ENCODE measurements at places on chromosomes 1 and 21.

- DNase-seq, result no peak
Measured at GRCh38 chr1:77459881-77460280, 178.1 kb downstream of the AK5 start.

GRCh38 chr1:32474954-32475353, 10.1 kb downstream of the ZBTB8B start:
- no peak for DNase-seq

- DNase-seq, result no peak
Measured at GRCh38 chr1:82995951-82996350, 1003.0 kb downstream of the TTLL7 start.

- peak; percentile 65 for DNase-seq
Measured at GRCh38 chr1:40818264-40818961, 34.8 kb downstream of the KCNQ4 start.

DNA sequence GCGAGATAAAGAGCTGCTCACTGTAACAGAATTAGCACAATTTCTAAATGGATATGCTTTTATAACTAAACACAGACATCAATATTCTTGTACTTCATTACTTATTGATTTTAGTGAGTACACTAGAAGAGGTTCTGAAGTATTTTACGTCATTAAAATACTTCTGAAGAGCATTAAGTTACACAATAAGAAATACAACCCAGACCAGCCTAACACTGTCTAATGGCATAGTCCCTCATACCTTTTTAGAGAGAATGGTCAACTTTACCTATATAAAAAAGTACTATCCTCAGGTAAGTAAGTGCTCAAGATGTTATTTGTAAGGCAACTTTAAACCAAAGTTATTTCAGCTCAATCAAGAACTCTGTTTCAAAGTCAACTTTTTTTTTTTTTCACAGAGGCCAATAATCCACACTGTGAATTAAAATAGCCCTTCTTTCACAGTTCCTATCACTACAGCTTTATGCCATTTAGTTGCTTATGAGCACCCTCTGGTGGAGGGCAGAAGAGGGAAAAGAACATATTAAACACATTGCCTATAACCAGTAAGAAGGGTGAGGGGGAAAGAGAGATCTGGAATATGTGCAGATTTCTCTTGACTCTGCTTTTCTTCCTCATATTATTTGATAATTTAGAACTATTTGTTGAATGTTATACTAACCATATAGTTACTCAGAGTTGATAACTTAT, 182.1 kb upstream of the DMRTA2 start:
- DNase-seq, result no peak

DNA sequence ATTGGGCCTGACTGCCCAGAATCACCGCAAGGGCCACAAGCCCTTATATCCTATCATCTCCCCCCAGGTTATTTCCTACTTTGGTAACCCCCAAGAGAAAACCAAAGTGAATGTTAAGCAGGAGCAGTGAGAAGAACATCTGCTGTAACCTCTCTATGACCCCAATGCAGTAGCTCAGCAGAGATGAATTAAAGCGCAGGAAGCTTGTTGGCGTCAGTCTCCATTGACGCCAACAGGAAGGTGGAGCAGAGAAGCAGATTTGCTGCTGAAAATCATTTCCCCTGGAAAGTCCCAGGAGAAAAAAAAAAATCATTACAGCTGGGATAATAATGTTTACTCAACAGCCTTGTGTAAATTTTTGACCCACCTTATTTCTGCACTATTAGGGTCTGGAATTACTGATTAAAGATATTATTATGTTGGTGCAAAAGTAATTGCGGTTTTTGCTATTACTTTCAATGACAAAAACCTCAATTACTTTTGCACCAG, 33.2 kb upstream of the FAM163A start:
- DNase-seq, result no peak

DNA sequence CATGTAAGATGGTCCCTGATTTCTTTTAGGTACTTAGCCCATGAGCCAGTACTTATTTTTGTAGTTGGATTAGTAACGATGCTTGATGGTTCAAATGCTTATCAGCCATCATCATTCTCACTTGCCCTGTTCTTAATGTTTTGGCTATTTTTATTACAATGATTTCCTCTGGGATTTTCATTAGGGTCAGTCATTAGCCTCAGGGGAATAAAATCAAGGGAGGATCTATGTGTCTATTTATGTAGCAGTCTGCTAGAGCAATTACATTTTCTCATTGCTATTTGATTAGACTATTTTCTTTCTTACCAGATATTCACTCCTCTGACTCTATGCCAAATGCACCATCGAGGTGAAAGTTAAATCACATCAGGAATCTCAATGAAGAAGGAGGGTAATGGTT, 10.9 kb upstream of the CCT8 start:
- no peak for DNase-seq

GRCh38 chr1:231626951-231627614, 493 bp downstream of the DISC1 start:
- DNase-seq, result no peak

DNA sequence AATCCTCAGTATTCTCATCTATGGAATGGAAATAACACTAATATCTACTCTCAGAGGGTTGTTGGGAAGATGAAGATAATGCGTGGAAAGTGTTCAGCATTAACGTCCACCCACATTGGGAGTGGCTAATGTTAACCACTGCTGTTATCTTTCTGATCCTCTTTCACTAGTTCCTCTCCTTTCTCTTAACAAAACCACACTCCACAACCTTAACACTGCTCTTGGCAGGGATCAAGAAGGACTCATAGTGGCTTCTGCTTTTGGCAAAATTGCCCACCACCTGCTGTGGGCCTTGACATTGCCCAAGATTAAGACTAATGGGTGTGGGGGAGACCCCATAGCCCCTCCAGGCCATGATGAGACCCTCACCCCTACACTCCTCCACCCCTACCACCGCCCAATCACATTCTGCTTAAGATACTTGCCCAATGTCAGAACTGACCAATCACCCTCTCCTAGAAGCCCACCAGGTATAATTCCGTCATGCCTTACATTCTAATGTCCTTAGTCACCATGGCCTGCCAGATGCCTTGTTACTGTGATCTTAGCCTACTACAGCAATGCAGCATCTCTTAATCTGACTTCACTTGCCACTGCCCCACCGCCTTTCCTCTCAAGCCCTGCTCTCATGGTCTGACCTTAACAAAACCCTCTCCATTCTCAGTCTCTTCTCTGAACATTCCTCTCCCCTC, 27.1 kb downstream of the DHCR24 start:
- DNase-seq, result no peak

DNA sequence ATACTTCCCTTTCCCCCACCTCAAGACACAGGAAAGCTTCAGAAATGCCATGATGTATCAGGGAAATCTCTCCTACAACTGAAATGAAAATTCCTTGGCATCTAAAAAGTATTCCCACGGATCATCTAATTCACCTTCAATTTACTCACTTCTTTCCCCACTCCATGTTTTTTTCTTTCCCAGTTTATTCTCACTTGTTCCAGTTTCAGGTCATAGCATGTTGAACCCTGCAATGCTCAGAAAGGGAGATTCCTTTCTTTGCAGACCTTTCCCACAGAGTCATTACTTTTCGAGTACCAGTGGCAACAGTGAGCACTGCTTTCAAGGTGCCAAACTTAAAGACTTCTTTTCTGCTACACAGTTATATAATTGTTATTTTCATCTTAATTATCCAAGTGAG, 305.0 kb downstream of the VAV3 start:
- DNase-seq, result no peak

GRCh38 chr1:112458756-112459155, 50.0 kb upstream of the WNT2B start:
- no peak for DNase-seq

GRCh38 chr1:112044745-112045144, 55.3 kb upstream of the KCND3 start:
- DNase-seq, result no peak

DNA sequence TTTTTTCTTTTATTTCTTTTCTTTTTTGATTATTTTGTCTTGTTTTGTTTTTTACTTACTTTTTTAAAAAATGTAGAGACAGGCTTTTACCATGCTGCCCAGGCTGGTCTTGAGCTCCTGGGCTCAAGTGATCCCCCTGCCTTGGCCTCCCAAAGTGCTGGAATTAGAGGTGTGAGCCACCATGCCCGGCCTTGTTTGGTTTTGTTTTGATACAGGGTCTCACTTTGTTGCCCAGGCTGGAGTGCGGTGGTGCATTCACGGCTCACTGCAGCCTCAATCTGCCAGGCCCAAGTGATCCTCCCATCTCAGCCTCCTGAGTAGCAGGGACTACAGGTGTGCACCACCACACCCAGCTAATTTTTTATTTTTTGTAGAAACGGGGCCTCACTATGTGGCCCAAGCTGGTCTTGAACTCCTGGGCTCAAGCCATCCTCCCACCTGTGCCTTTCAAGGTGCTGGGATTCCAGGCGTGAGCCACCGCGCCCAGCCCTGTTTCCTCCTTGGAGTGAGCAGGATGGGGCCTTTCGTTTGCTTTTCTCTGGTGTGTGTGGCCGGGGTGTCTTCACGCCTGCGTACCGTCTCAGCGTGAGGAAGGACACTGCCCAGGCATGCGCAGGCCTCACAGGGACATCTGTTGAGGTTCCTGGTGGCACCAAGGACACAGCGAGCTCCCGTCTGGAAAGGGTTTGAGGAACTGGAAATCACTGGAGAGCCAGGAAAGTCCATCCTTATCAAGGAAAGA, 15.5 kb downstream of the SLC45A1 start:
- no peak for DNase-seq

GRCh38 chr1:30335389-30335996, 387.9 kb downstream of the MATN1 start:
- DNase-seq, result no peak

- DNase-seq, result no peak
Measured at GRCh38 chr1:92797297-92797696, 12.4 kb upstream of the EVI5 start.

- peak; percentile 17 for DNase-seq
Measured at GRCh38 chr21:17454315-17455027, 58.4 kb upstream of the CXADR start.

GRCh38 chr21:32641710-32642698, 29.8 kb upstream of the CFAP298 start:
- no peak for DNase-seq

- DNase-seq, result no peak
Measured at GRCh38 chr1:17596186-17596585, 56.7 kb downstream of the ARHGEF10L start.

DNA sequence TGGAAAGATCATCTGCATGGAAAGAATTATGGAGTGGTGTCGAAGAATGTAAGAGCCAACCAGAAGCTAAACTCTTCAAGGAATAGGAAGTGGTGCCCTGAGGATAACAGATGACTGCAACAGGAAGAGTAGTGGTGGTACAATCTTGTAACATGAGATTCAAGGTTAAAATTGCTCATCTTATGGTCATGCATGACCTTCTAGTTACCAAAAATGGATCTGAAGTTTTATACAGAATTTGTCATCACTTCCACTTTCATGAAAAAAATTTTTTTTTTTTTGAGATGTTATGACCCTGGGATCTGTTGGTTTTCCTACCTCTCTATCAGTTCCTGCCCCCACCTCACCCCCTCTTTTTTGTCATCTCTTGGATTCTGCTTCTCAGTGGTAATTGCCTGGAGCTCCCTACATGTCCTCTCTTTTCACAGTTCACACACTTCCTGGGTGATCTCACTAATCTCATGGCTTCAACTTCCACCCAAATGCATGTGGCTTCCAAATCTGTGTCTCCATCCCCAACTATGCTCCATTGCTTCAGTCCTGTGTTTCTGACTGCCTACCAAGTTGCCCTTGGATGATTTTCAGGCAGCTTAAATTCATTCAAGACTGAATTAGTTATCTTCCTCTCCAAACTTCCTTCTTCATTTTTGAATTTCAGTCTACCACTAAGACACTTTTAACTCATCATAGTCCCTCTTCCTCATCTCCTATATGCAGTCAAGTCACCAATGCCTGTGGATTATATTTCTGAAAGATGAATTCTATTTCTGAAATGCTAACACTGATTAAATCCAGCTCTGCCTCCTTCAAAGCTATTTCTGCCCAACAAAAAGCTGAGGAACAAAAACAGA, 48.4 kb downstream of the SLAMF6 start:
- DNase-seq, result no peak

DNA sequence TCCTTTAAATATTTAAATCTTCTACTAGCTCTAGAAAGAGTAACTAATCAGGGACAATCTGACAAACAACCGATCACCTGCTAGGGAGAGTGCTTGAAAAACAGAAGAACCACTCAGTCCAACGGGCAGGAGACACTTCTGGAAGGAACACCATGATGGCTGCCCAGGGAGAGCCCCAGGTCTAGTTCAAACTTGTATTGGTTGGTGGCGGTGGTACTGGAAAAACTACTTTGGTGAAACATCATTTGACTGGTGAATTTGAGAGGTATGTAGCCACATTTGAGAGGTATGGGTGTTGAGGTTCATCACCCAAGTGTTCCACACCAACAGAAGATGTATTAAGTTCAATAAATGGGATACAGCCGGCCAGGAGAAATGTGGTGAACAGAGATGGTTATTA, 4.8 kb upstream of the WDR47 start:
- no peak for DNase-seq

DNA sequence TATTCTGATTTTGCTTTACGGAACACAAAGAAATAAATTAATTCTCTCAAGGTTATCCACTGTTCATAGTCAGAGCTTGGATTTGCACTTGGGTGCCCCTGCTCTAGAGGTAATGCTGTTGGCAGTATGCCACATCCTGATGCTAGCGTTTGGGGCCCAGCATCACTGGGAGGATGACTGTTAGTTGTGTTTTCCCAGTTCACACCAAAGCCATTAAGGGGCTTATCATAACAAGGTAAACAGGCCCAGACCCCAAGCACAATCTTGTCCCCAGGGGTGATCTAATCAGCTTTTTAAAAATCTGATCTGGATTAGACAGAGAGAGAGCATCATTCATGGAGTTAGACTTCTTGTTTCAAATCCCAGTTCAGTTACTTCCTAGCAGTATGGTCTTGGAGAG, 60.2 kb upstream of the PBX1 start:
- no peak for DNase-seq

GRCh38 chr1:64525116-64525686, 55.3 kb downstream of the CACHD1 start:
- DNase-seq, result no peak

DNA sequence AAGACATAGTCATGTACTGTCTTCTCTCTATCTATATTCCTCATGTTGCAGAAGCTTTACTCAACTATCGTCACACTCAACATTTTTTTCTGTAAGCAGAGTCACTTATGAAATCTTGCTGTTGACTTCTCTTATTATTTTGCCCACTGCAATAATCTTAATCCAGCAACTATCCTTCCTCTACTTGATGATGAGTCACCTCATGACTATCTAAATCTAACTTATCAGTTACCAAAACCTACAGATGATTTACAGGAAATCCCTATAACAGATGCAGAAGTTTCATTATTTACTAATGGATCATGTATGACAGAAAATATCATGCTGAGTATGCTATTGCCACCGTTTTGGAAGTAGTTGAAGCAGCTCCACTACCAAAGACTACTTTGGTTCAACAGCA, 378.9 kb downstream of the DUSP10 start:
- DNase-seq, result no peak

GRCh38 chr1:1989789-1990188, 13.8 kb downstream of the CFAP74 start:
- DNase-seq, result no peak

GRCh38 chr1:219359126-219359525, 185.4 kb downstream of the LYPLAL1 start:
- no peak for DNase-seq

- DNase-seq, result no peak
Measured at GRCh38 chr1:54220004-54220811, 20.2 kb downstream of the MRPL37 start.

- no peak for DNase-seq
Measured at GRCh38 chr1:11691302-11691914, at the start of gene DRAXIN. TSS of gene DRAXIN (plus strand) at chr1:11691710. CDS start at chr1:11706259, 14,549 bp downstream.

Measured in stimulated activated CD4-positive, alpha-beta T cell treated with anti-CD3 and anti-CD28 coated beads, Interleukin-1b, Interleukin-23, amount 100 ng/mL, for 24 hours (primary cell).